ENCODE measurements at places on chromosomes 6 and 20.

- DNase-seq, result no peak
Measured at GRCh38 chr6:48236375-48236774, 125.4 kb upstream of the PTCHD4 start.

DNA sequence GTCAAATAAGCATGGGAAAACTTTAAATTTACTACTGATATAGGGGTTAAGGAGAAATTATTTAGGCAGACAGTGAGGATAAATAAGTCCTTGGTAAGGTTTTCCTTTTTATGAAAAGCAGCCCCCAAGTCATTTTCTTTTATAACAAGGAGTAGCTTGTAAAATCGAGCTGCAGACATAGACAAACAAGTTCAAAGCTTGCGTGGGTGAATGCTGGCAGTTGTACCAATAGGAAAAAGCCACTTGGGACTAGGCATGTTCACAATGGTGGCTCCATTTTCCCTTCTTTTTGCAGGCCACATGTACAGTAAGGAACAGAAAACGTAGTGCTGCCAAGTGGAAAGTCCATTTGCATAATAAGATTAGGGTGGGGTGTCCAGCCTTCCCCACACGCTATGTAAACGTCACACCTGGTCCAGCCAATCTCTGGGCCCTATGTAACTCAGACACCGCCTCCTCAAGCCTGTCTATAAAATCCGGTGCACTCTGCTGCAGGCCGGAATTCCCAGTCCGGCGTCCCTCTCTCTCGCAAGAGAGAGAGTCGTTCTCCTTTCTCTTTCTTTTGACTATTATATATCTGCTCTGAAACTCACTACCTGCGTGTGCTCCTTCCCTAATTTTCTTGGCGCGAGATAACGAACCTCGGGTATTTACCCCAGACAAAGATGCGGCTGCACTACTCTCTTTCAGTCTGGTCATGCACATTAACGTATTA, 217.1 kb upstream of the MAN1A1 start:
- no peak for DNase-seq

DNA sequence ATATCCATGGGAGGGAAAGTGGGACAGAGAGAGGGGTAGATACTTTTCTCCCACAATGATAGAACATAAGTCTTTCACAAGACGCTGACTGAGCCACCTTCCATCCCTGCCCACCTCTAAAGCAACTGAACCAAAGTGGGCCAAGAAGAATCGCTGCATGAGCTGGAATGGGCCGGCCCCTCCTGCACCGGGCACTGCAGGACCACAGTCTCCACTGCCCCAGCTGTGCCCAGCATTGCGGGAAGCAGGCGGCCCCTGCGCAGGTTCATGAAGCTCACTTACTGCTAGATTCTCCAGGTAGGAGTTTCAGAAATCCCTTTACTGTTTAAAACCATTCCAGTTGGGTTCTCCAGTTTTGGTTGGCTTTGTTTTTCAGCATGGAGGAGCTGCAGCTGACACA, 32.0 kb upstream of the CST7 start:
- no peak for DNase-seq

GRCh38 chr20:20743511-20744169, 31.2 kb upstream of the RALGAPA2 start:
- peak; percentile 88 for DNase-seq

DNA sequence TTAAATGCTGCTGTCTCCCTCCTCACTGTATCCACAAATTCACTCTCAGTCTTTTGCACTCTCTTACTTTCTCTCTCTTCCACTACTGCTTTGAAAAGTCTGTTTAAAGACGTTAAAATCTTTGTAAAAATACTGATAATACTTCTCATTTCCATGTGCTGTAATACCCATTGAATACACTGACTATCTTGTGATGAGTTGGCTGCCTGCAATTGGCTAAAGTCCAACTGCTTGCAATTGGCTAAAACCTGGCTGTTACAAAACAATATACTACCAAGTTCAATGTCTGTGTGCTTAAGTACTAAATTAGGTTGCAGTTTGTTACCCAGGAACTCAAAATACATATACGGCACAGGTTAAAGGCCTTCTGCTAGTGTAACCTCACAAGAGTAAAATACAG, 264.8 kb downstream of the THBS2 start:
- no peak for DNase-seq

GRCh38 chr6:14075095-14075503, 42.5 kb upstream of the CD83 start:
- no peak for DNase-seq

- DNase-seq, result no peak
Measured at GRCh38 chr6:135438907-135439535, 58.5 kb downstream of the AHI1 start.

DNA sequence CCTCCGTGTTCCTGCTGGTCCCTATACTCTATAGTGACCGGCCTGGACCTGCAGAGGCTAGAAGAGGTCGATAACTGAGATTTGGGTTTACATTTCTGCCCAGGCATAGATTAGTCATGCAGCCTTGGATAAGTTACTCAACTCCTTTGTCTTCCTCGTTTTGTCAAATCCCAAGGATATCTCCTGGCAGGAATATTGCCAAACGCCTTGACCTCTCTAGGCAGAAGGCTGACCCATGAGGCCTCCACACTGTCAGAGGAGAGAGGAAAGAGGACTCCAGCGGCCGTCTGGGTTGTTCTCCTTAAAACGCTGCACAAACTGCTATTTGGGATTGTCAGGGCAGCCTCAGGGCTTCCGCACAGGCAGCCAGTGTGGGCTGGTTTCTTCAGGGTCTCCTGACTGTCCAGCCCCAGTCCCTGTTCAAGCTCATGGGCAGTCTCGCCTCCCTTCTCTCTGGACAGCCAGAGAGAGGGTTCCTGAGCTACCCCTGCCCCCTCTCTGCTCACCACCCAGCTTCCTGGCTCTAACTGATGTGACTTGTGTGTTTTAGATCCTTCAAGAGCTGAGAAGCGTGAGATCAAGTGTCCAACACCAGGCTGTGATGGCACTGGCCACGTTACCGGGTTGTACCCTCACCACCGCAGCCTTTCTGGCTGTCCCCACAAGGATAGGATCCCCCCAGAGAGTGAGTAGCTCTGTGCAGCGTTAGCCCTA, 44.7 kb upstream of the PCMTD2 start:
- no peak for DNase-seq

GRCh38 chr6:98590997-98591396, 243.4 kb upstream of the POU3F2 start:
- DNase-seq, result peak; percentile 37

DNA sequence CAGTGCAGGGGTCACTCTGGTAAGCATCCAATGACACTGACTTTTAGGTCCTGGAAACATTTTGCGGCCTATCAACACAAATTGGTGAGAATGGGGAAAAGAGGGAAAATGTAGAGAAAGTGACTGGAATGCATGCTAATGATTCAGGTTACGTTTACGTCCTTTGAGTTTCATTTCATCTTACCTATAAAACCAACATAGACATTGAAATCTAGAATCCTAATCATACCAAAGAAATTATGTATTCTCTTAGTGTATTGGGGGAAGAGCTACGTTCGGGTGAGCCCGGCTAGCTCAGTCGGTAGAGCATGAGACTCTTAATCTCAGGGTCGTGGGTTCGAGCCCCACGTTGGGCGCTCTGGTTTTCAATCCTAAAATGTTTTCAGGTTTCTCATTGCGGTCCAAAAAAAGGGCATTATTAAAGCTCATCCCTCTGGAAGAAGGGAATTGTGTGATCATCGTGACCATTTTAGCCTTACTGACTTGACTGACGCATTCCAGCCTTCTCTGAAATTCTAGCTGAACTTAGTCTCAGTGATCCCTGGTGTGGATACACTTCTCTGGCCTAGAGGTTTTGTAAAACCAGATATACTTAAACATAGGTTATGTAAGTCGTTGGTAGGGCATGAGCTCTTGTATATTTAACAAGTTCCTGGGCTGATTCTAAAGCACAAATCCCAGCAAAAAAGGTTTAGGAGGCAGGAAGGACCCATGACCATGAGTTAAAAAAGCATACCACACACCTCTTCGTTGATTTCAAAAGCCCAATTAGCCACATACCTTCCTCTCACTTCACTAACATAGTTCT, 18.3 kb downstream of the HMGN4 start:
- peak; percentile 67 for DNase-seq

GRCh38 chr6:85132091-85132490, 317.8 kb upstream of the NT5E start:
- no peak for DNase-seq

DNA sequence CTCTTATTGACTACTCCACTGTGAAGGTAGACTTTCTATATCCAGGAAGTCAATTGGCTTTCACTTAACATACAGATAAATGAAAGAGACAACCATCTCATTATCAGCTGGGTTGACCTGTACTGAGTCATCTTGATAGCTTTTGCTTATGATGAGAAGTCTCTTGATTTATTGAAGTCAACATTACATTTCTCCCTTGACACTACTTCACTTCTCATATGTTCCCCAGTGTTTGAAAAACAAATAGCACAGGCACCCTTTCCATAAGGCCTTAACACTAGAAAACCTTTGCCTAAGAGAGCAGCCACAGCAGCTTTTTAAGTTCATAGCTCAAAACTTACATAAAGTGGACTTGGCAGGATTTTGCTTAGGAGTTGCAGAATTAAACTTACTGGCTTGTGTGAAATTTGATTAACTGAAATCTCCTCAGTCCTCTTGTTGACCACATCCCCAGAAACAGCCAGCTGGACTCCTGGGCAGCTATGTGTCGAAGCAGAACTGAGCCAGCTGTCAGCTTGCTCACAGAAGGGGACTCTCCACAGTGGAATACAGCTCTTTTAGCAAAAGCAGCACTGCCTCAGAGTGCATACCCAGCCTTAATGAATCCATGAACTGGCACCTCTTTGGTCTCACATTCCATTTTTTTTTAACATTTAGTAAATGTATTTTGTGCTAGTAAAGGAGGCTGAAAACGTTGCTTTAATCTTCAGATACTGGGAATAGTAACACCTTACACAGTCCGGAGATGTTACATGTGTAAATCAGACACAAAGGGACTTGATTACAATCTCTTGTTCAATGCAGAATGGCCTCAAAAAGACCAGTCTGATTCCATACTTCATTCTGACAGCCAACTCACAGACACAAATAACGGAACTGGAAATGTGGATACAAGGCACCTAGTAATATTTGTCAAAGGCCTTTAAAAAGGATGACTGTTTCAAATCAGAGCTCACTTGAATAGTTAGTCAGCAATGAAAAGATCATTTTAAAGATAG, 1532.7 kb downstream of the HACE1 start:
- no peak for DNase-seq

DNA sequence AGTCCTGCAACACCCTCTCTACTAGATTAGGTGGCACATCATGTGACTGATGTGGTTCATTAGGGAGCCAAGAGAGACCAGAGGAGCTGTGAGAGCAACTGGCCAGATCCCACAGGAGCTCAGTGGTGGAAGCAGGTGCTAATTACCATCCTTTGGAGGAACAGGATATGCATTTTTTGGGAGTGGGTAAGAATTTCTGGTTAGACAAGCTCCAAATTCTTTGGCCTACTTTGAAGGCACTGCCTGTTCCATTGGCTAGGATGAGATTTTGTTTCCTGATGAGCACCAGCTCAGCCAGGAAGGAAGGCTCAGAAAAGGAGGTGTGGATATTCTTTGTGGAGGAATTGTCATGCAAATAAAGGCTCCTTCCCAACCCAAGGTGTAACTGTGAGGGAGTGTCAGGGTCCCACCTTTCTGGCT, 130.3 kb upstream of the BMP2 start:
- no peak for DNase-seq

- no peak for DNase-seq
Measured at GRCh38 chr6:64054861-64055260, 419.3 kb downstream of the PHF3 start.

- DNase-seq, result no peak
Measured at GRCh38 chr6:126010040-126010439, 23.7 kb downstream of the TRMT11 start.

DNA sequence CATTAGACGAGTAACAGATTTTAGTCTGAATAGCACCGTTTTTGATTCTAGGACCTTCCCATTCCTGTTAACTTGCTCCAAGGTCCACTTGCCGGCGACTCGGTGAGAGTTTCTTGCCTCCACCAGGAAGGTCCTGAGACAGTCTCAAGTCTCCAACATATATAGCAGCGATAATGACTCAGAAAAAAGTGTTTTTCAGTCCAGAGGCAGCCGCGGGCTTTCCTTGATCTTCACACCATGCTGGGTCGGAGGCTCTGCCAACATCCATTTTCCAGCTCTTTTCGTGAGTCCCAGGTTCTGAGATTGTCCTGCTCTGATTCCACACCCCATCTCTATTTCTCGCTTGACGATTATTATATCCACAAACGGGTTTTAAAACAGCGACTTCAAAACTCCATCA, 170.5 kb downstream of the GPX5 start:
- no peak for DNase-seq

- DNase-seq, result no peak
Measured at GRCh38 chr6:15843764-15844163, 180.9 kb upstream of the DTNBP1 start.

DNA sequence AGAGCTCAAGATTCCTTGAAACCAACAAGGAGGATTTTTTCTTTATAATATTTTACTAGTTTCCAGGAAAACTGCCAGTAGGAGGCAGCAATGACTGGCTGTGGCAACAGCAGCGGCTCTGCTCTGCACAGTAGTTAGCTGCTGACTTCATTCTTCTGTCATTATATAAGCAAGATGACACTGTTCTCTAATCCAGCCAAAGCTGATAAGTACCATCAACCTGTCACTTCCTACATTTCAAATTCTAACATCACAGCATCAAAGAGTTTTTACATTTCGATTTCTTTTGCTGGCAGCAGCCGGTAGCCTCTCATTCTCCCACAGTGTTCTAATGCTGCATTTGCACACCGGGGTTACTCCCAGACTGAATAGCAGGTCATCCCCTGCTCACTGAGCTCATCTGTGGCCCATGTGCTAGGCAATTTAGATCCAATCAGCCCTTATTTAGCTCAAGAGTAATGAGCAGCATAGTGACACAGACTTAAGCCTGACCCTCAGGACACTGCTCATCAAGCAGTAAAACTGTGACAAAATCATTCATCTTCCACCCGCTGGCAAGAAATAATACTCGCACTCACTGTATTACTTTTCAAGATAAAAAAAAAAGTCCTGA, 67.8 kb downstream of the MMS22L start:
- DNase-seq, result no peak

DNA sequence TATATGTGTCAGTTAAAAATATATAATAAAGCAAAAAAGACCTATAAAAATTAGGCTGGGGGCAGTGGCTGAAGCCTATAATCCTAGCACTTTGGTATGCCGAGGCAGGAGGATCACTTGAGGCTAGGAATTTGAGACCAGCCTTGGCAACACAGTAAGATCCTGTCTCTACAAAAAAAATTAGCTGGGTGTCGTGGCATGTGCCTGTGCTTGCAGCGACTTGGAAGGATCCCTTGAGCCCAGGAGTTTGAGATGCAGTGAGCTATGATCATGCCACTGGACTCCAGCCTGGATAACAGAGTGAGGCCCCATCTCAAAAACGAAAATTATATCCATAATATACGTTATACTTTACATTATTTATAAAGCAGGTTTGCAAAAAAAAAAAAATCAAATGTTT, 20.7 kb downstream of the TRDN start:
- no peak for DNase-seq

Data from DMS153 (cell line).